Left ventricle myocardium superior (tissue), 1 donor: ENCODE measurements at places on chromosomes 16 and 17.

GRCh38 chr16:719815-720446 is 1.0 kb upstream of the ANTKMT start:
- no peak for DNase-seq

DNA sequence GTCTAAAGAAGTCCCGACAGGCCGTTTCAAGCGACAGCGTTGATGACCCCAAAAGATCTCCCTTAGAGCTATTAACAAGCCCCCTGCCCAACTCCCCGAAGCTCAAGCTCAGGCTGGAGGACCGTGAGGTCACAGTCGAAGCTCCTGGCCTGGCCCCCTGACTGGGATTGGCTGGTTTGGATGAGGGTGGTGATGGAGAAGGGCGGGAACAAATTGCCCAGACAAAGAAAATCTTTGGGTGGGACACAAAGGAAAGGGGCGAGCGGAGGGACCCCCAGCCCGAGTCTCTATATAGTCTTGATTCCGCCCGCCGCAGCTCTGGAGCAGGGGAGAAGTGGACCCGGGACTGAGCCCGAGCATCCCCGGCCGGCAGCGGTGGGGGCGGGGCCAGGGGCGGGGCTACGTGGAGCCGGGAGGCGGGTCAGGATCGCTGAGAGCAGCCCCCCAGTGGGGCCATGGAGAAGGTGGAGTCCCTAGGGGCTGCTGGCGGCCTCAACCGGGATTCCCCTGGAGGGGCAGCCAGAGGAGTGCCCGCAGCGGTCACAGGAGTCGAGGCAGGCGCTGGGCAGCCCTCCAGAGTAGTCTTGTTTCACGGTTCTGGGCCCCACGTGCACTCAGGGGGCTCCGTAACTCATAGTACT is 982 bp upstream of the NEURL4 start:
- DNase-seq: peak; percentile 82

DNA sequence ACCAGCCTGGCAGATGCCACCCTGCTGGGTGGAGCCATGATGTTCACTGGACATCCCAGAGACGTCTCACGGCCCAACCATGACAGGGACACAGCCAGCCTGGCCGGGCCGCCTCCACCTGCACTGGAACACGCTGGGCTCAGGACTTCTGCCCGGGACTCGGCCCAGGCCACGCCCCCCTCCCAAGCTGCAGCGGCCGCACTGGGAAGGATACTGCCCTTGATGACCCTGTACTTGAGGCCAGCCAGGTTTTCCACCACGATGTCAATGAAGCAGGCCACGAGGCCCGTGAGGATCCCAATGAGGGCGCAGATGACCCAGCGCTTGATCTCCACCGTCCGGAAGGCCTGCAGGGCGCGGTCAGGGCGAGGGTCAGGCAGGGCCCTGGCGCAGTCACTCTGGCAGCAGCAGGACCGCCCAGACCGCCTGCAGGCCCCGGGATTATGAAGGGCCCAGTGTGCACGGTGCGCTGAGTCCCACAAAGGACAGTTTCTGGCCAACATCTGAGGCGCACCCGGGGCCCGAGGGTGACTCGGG is 14.2 kb downstream of the CLCN7 start:
- DNase-seq: no peak

DNA sequence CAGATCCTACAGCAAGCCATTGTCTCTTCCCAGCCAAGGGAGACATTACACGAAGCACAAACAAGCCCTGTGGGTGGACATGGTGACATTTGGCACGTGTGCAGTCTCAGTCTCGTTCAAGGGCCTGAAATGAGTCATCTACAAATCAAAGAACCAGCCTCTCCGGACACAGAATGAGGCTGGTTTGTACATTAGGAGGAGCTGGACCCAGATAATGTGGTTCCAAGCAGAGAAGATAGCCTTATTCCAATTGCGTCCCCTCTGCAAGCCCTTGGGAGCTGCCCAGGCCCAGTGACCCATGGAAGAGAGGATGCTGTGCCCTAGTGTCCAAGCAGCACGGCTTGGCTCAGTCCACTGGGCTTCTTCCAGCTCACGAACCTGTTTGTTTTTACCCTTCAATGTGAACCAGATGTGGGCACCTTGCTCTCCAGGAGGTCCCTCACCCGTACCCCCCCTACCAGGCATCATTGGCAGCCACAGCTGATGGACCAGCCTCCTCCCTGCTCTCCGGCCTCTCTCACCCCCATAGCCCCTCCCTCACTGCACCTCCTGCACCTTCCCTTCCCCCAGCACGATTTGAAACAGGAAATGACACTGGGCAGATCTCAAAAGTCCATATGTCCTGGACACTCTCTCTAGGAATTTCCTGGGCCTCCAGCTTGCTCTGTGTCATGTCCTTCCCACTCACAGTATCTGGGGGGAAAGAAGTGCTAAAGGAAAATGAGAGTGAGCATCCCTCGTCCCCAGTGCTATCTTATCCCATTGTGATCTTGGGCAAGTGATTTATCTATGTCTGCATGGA is 26.2 kb downstream of the KPNA2 start:
- no peak for DNase-seq

GRCh38 chr16:84143784-84144199 is 1.2 kb downstream of the HSDL1 start:
- no peak for DNase-seq

DNA sequence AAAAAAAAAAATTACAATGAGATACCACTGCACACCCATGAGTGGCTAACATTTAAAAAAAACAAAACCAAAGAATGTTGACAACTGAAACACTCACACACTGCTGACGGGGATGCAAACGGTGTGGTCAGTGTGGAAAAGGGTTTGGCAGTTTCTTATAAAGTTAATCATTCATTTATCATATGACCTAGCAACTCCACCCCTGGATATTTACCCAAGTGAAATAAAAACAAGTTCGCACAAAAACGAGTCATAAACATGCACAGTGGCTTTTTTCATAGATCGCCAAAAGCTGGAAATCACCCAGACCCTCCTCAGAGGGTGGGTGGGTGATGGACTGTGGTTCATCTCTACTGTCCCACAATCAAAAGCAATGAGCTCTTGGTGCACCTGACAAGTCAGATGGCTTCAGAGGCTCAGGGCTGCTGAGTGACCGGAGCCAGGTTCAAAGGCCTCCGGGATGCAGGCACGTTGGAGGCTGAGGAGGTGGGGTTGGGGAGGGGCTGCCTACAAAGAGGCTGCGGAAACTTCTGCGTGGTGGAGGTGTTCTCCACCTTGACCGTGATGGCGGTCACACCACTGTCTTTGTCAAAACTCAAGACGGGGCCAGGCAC is 14.2 kb downstream of the RAB40B start:
- DNase-seq: no peak

DNA sequence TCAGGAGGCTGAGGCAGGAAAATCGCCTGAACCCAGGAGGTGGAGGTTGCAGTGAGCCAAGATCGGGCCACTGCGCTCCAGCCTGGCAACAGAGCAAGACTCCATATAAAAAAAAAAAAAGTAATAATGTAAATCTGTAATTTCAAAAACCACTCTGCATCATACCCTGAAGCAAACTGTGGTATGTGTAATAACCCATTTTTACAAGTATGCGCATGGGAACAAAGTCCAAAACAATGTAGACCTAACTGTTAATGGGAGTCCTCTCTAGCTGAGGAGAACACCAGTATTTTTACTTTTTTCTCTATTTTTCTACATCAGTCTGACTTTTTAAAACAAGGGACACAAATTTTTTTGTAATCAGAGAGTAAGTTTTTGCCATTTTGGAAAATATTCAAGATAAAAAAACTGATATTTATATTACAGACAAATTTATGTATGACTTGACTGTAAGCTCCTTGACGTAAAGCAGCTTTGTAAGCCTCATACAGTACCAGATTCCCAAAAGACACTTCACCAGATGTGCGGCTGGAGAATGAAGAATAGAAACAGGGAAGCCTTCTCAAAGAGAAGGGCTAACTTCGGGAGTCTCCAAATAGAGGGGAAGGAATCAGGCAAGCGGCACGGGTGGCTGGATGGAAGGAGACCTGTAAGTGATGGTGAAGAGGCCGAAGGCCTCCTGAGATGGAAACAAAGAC is 25.7 kb downstream of the CMTM4 start:
- no peak for DNase-seq

DNA sequence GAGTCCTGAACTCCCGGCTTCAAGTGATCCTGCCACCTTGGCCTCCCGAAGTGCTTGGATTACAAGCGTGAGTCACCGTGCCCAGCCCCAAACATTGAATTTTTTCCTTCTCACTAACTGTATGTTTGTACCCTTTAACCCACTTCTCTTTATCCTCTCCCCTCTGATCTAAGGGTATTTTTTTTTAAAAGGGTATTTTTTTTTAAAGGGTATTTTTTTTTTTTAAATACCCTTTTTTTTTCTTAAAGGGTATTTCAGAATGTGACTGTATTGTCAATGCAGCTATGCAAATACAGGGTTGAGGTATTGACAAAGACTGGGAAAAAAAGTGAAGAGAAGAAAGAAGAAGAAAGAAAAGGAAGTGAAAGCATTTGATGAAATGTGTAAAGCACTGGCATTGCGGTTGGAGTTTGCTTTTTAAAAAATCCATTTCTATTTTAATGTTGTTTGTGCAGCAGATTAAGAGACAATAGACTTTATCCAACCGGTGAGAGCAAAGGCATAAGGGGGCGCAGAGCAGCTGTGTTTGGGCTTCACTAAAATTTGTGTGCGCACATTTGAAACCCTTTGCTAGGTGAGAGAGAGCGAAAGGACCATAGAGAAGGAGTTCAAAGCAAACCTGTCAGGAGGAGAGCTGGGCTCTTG is 42.4 kb downstream of the SYT17 start:
- DNase-seq: no peak

GRCh38 chr16:88994695-88995094 is 17.7 kb upstream of the CBFA2T3 start:
- DNase-seq: no peak

DNA sequence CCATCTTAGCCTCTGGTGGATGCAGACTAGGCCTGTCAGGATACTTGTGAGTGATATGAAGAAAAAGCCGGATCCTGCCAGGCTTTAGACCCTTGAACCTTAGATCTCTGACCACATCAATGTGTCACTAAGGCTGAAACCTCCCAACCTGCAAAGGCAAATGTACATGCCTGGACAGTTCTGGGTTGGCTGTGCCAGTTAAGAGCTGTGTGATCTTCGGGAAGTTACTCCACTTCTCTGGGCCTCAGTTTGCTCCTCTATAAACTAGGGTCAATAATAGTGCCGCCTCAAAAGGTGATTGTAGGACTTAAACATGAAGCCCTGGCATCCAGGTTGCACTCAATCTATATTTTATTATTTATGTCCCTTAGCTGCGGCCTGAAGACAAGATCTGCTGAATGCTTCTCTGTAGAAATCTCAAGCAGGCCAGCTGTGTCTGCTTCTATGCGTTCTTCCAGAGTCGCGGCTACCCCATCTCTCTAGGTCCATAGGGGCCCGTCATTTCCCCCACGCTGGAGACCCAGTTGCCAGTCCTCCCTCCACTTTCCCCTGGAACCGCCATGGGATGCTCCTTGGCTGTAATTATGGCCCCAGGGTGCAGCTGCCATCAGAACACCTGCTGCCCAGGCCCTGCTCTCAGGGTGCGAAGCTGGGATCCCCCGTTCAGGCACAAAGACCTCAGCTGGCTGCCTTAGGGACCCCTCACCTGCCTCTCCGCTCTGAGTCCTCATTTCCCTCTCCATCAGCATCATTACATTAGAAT is 50.2 kb downstream of the AKAP1 start:
- no peak for DNase-seq

DNA sequence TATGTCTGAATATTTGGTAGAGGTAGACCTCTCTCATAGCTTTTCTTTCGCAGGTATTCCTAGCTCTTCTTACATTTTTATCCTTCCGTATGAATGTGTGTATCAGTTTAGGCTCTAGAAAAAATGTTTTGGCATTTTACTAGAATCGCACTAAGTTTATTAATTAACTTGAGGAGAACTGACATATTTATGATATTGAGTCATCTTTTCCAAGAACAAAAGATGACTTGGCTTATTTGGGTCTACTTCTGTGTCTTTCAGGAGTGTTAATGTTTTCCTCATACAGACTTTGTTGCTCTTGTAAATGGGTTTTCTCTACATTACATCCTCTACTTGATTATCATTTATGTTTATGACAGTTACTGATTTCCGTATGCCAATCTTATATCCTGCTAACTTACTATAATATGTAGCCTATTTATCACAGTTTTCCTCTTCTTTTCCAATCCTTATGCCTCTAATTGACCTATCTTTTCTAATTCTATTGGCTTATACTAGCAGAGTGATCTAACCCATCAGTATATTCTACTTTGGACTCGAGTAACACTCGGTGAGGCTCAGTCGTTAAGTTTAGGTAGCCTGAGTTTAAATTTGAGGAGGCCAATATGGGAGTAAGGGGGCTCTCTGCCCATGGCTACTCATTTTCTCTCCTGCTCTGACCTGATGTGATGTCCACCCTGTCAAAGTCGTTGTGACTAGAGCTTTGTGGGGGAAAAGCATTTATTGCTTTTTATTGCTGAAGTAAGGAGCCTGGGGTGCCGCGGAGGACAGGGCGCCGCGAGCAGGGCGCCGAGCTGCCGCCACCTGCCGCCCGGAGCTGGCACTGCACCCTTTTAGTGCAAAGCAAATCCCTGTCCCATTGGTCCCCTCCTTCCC is 20.0 kb downstream of the ST6GALNAC1 start:
- peak; percentile 86 for DNase-seq

GRCh38 chr16:84712138-84712671 is 12.4 kb downstream of the USP10 start:
- DNase-seq: no peak

DNA sequence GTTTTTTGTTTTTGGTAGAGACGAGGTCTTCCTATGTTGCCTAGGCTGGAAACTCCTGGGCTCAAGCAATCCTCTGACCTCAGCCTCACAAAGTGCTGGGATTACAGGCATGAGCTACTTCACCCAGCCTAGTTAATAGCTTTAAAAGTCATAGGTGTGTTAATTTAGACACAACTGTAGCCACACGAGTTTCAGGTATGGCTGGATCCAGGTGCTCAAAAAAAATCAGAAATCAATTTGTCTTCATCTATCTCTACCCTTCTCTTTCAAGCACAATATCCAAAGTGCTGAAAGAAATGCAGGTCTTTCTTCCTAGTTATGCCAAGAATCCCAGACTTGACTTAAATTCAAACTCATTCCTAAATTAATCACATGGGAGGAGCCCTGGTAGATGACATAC is 23.9 kb upstream of the C16orf87 start:
- no peak for DNase-seq

DNA sequence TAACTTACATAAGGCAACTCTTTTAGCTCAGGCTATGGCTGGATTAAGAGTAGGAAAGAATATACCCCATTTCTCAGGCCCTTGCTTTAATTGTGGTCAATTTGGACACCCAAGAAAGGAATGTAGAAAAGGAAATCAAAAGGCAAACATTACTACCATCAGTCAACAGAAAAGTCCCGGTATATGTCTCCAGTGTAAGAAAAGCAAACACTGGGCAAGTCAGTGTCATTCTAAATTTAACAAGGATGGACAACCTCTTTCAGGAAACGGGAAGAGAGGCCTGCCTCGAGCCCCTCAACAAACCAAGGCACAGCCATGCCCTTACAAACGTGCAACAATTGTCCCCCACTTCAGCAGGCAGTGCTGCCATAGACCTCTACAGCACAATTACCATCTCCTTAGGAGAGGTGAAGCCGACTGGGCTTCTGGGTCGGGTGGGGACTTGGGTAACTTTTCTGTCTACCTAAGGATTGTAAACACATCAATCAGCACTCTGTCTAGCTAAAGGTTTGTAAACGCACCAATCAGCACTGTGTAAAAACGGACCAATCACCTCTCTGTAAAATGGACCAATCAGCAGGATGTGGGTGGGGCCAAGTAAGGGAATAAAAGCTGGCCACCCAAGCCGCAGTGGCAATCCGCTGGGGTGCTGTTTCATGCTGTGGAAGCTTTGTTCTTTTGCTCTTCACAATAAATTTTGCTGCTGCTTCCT is 12.4 kb downstream of the MRPL58 start:
- DNase-seq: no peak
